Body of pancreas (tissue), 4 donors: ENCODE measurements at places on chromosomes 1 and 21.
A peak's percentile ranks its signal among the peaks of the same experiment; 100 is the strongest.

DNA sequence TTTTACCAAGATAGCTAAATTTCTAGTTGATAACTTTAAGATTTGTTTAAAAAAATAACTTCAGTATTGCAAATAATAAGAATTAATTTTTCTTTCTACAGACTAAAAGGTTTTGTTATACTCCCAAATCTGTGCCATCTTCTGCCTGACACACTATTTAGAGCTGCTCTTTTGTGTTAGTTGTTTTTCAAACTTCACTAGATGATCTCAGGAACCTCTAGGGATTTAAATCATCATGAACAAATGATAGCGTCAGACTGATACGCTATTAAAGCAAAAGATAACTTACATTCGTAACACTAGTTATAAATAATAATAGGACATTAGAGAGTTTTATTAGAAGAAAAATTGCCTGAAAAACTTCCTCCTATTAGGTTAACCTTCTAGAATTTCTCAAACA is 243.1 kb upstream of the CXADR start:
- no peak for DNase-seq

DNA sequence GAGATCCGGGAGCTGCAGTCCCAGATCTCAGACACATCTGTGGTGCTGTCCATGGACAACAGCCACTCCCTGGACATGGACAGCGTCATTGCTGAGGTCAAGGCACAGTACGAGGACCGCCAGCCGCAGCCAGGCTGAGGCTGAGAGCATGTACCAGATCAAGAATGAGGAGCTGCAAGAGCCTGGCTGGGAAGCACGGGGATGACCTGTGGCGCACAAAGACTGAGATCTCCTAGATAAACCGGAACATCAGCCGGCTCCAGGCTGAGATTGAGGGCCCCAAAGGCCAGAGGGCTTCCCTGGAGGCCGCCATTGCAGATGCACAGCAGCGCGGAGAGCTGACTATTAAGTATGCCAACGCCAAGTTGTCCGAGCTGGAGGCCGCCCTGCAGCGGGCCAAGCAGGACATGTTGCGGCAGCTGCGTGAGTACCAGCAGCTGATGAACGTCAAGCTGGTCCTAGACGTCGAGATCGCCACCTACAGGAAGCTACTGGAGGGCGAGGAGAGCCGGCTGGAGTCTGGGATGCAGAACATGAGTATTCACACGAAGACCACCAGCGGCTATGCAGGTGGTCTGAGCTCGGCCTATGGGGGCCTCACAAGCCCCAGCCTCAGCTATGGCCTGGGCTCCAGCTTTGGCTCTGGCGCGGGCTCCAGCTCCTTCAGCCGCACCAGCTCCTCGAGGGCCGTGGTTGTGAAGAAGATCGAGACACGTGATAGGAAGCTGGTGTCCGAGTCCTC is 25.5 kb downstream of the ETV3L start:
- DNase-seq: peak; percentile 76

GRCh38 chr1:202038688-202039346 is 28.4 kb downstream of the ELF3 start:
- DNase-seq: no peak

DNA sequence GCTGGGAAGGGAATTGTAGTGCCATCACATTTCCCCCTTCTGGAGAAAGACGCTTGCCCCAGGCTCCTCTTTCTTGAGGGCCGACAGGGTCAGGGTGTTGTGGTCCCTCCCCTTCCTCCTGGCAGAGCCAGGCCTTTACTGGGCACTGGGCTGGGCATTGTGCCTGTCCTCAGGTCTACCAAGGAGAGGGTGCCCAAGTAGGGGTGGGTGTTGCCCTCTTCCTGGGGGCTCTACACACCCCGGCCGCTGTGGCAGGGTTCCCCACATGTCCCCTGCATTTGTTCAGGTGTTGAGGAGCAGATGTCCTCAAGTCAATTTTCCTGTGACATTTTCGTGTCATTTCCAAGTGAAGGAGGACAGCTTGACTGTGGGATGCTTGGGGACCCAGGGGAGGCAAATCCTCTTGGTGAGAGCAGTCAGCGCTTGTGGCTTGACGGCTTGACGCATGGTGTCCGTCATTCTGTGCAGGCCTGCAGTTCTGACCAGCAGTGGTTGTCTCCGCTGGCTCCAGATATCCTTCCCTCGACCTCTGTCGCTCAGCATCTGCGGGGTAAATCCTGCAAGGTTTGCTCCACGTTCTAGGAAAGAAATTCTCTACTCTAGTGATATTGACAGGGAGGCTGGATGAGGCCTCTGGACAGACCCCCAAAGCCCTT is 181.9 kb upstream of the VAMP3 start:
- DNase-seq: no peak

DNA sequence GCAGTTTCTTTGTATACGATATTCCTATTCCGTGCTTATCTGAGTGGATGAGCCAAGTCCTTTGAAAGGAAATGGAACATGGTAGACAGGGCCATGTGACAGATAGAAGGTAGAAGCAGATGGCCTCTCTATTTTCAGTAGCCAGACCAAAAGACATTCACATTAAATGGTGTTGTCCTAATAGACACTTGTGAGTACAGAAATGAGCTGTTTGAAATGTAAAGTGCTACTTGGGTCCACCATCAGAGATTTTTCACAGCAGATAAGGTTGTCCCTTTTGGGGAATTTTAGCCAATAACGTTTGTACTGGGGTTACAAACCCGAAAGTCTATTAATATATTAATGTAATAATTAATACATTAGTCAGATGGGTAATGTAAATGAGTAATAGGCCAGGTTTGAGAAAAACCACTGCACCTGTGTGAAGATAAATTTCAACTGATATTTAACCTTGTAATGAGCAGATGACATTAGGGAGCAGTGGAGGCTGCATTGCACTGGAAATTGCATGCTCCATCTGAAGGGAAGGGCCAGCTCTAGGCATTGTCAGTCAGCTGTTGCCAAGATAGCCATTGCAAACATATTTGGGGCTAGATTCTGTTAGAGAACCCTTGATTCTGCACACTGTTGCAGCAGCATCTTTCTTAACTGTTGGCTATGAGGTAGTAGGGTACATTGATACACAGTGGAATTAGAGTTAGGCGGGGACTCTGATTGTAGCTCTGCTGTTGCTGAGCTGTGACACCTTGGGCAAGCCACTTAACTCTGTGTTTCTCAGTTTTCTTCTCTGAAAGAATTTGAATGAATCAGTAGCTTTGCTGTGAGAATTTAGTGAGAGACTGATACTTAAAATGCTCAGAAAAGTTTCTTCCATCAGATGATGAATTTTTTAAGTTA is 43.8 kb downstream of the FGGY start:
- no peak for DNase-seq

- DNase-seq: no peak
Observed at GRCh38 chr1:3055051-3055450, 14.0 kb upstream of the PRDM16 start.

GRCh38 chr21:42048870-42049577 is 22.1 kb upstream of the UMODL1 start:
- DNase-seq: no peak

GRCh38 chr1:184752656-184753055 is 2.0 kb downstream of the EDEM3 start:
- DNase-seq: no peak

DNA sequence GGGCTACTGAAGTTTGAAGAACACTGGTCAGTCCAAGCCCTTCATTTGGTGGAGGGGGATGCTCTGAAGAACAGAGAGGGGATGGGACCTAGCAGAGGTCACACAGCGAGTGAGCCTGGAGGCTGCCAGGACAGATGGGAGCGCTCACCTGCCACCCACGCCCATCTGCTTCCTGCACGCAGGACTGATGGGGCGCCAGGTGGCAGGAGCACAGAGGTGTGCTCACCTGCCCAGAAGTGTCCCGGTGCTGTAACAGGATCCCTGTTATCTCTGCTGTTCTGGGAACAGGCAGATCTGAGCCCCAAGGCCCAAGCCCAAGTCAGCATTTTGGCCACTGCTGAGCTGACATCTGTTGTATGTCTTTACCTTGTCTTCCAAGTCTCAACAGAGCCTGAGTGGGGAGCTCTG is 40.5 kb downstream of the EPHB2 start:
- peak; percentile 61 for DNase-seq

- no peak for DNase-seq
Observed at GRCh38 chr1:50516056-50516455, 92.8 kb upstream of the DMRTA2 start.

DNA sequence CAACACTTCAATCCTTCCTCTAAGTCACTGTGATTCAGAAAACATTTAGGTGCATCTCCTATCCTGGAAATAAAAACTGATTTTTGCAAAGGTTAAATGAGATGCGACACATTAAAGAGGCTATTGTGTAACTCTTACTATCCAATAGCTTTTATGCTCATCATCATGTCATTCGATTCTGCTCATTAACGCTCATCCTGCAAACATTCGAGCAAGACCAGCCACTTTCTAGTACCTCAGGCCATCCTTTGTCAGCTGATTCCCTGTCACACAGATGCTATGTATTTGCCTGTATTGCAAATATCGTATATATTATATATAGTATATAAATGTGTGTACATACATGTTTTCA is 131.6 kb downstream of the TLR5 start:
- DNase-seq: no peak

DNA sequence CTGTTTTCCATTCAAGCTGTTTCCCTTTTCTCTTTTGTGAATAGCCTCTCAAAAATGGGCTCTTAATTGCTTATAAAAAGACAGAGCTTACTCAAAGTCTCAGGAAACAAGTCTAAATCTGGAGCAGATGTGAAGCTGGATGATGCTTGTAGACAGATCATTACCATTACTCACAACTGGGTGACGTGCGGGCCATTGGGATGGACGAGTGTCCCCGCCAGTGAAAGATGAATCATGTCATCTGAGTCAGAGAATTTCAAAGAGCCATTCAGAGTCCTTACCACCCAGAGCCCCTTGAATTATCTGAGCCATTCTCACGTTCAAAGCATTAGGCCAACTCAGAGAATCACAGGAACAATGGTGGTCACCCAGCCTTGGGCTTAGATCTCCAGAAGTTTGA is 134.6 kb downstream of the HUNK start:
- no peak for DNase-seq

- DNase-seq: no peak
Observed at GRCh38 chr1:23529146-23530086, 1.6 kb downstream of the E2F2 start.

DNA sequence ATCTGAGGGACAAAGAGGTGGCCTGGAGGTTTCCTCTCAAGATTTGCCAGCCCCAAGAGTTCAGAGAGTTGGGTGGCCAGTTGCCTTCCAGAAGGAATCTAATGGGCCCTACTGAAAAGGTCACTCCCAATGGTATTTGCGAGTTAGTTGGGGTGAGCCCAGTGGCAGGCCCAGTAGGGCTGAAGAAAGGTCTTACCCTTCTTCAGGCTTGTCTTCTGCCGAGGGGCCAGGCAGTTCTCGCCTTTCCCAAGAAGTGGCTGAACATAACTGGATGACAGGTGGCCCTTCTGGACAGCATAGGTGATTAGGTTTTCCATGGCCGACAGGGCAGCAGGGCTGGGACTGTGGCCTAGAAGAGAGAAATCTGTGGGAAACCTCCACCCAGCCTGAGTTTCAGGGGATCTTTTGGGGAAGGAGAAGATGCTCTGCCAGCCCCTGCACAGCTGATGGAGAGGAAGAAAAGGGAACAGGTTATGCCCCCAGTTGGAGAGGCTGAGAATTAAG is 7.2 kb downstream of the PGLYRP4 start:
- no peak for DNase-seq

- no peak for DNase-seq
Observed at GRCh38 chr1:115746021-115746690, 22.4 kb downstream of the CASQ2 start.

DNA sequence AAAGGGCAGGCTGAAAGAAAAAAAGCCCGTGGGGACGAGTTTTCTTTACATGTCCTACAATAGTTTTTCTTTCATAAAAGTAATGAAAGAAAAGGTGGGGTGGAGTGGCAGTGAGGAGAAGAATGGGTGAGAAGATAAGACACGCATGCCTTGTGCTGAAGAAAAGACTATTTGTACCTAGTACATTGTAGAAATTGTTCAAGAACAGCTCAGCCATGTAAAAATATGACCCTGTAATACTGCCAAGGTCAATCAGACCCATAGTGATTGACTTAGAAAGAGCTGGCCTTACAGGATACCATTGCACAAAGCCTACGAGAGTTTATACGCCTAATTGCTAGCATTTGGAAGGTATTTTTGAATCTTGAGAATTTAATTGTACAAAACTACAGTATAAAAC is 126.0 kb upstream of the NRIP1 start:
- no peak for DNase-seq

DNA sequence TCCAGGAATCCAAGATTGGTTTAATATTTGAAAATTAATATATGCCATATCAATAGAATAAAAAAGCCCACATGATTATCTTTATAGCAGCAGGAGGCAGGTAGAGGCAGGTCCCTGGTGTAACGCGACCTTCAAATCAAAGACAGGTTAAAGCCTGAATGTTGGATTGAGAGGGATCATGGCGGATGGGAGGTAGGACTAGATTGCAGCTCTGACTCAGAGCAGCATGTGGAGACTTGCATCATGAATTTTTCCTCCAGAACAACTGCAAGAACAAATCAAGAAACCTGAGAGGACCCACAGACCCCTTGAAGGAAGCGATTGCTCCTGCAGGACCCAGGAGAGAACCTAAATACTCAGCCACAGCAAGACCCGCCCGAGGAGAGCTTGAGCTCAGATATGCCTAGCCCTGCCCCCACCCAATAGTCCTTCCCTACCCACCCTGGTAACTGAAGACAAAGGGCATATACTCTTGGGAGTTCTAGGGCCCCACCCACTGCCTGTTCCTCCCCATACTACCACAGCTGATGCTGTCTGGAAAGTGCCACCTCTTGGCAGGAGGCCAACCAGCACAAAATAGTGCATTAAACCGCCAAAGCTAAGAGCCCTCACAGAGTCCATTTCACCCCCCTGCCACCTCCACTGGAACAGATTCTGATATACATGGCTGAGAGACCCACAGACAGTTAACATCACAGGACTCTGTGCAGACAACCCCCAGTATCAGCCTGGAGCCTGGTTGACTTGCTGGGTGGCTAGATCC is 19.5 kb downstream of the S100B start:
- no peak for DNase-seq

DNA sequence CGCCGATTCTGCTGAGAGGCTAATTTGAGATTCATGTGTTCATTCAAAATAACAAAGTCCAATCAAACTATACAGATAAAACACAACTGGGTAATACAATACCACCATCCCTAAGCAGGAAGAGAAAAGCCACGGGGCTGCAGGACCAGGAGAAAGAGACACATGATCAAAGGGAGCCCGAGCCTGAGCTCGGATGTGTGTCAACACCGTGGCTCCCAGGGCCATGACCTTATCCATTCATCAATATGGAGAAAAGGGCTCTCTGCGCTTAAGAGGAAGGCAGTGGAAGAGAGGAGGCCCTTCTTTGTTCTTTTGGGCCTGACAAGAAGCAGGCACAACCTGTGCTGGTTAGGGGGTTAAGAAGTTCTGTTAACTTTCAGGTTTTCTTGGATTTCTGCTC is 56.7 kb downstream of the HUNK start:
- no peak for DNase-seq

- no peak for DNase-seq
Observed at GRCh38 chr1:151720125-151720524, 1.2 kb upstream of the RIIAD1 start.

DNA sequence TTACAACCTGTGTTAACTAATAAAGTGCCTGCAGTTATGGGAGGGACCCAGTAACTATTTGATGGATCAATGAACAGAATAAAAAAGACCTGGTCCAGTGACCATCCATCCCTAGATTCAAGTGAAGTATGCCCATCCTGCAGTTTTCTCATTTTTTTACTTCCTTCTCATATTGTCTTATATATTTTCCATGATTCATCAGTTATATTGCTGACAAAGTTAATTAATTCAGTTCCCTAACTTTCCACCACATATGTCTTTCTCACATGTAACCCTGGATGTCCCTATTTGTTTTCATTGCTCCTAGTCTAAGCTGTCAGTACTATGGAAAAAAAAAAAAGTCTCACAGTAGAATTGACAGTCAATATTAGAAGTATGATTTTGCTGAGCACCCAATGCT is 64.3 kb downstream of the ITGB3BP start:
- no peak for DNase-seq
